ENCODE measurements at places on chromosomes 1 and 21. TPM values are rescaled to one million over a fixed set of nuclear protein-coding genes. Genes with fewer than 3 reads are reported as not detected.

RASAL2 gene
- total RNA-seq, result 30.0 TPM

SLC45A1 gene
- 6.8 TPM for total RNA-seq

USH2A gene
- total RNA-seq, result under 0.01 TPM

- H3K27ac ChIP-seq, result peak overlapping the region; percentile 85
- peaks cover 50% of the 10 kb centered on the region for H3K4me1 ChIP-seq
- peak overlapping the region; percentile 70 for H3K4me3 ChIP-seq
- H3K27me3 ChIP-seq, result no peaks in the 10 kb centered on the region
- DNase-seq, result no peak
- peaks cover 20% of the 10 kb centered on the region for H3K36me3 ChIP-seq
Observed at GRCh38 chr1:160117709-160118183, 2.2 kb downstream of the ATP1A2 start.

DNA sequence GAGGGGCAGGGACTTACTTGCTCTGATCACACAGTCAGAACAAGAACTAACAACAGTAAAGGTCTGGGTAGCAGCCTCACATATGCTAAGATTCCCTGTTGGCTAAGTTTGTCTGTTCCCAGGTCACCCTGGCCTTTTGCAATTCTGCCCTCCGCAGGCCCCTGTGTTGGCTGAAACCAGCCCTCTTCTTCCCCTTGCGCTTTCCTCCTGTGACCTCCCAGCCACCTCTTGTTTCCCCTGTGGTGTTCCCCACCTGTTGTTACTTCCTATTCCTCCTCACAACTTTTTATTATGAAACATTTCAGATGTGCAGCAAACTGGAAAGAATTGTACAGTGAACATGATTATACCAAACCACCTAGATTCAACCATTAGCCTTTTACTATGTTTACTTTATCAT, 23.4 kb downstream of the MAPKAPK2 start:
- H3K27me3 ChIP-seq, result no peaks in the 10 kb centered on the region
- H3K4me3 ChIP-seq, result no peak overlapping the region
- H3K4me1 ChIP-seq, result peaks cover 89% of the 10 kb centered on the region

- H3K27ac ChIP-seq, result no peak overlapping the region
- H3K27me3 ChIP-seq, result no peaks in the 10 kb centered on the region
- no peaks in the 10 kb centered on the region for H3K36me3 ChIP-seq
Observed at GRCh38 chr1:202268032-202268431, 73.7 kb downstream of the UBE2T start.

ZNF683 gene
- total RNA-seq, result not detected

GRCh38 chr1:156809281-156809680, 7.4 kb downstream of the SH2D2A start:
- no peaks in the 10 kb centered on the region for H3K36me3 ChIP-seq
- no peak overlapping the region for H3K4me3 ChIP-seq
- peaks cover 37% of the 10 kb centered on the region for H3K4me1 ChIP-seq
- no peak for DNase-seq
- peaks cover 13% of the 10 kb centered on the region for H3K27me3 ChIP-seq
- H3K27ac ChIP-seq, result no peak overlapping the region

DNA sequence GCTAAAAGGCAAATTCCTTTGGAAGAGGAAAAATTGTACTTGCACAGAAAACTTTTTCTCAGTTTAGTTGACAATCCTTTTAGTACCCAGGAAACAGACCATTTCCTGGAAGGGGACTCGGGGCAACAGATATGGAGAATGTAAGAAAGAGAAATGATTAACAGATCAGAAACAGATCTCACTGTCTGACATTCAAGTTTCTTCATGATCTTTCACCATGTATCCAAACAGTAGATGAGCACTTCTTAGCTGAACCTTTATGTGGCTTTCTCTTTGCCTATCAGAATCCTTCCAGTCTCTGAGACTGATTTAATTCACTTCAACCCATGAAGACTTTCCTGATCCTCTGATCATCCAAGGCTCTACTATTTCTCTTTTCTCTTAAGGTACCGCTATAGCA, 2.7 kb downstream of the TTLL7 start:
- H3K36me3 ChIP-seq, result no peaks in the 10 kb centered on the region
- H3K4me3 ChIP-seq, result no peak overlapping the region
- peak overlapping the region; percentile 45 for H3K27ac ChIP-seq
- no peak for DNase-seq
- H3K27me3 ChIP-seq, result no peaks in the 10 kb centered on the region

GRCh38 chr1:25146451-25146855, 85.8 kb downstream of the SYF2 start:
- DNase-seq, result peak; percentile 39
- no peaks in the 10 kb centered on the region for H3K4me1 ChIP-seq
- H3K36me3 ChIP-seq, result no peaks in the 10 kb centered on the region
- H3K27me3 ChIP-seq, result peaks cover 38% of the 10 kb centered on the region
- H3K4me3 ChIP-seq, result no peak overlapping the region
- no peak overlapping the region for H3K27ac ChIP-seq

DNA sequence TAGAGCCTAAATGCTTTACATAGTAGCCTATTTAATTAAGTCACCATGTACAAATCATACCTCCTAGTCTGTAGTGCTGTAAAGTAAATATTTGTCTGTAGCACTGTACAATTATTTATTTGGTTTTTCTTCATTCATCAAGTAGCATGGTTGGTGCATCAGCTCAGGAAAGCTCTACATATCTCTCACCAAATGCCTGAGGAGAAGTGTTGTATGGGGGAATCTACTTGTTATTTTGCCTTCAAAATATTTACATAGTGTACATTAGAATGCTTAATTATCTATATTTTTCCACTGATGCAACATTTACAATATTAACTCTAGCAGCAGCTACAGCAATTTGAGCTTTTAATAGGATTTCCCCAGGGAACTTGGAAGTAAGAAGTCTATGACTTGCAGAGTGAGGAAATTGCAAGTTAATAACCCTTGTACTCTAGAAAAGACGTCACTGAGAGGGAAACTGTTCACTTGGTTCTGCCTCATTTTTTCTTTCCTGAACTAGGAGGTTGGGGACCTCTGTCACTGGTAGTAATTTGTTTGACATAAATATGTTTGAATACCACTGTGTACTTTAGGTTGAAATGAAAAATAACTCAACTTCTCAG, 207.4 kb downstream of the PDE4B start:
- H3K4me3 ChIP-seq, result no peak overlapping the region
- no peaks in the 10 kb centered on the region for H3K4me1 ChIP-seq
- no peak overlapping the region for H3K27ac ChIP-seq
- no peaks in the 10 kb centered on the region for H3K27me3 ChIP-seq

SLC25A33 gene
- 9.6 TPM for total RNA-seq
